ENCODE measurements at places on chromosomes 1 and 21. TPM values are rescaled to one million over a fixed set of nuclear protein-coding genes. Genes with fewer than 3 reads are reported as not detected.

The MYBPH gene
- not detected for total RNA-seq

The KPRP gene
- not detected for total RNA-seq

The KCNT2 gene
- total RNA-seq, result 26.2 TPM

The SLC44A3 gene
- total RNA-seq, result 3.6 TPM
